ENCODE measurements at places on chromosomes 11 and 22.

GRCh38 chr22:44378380-44378779, 65.6 kb upstream of the SHISAL1 start:
- no peak for DNase-seq

DNA sequence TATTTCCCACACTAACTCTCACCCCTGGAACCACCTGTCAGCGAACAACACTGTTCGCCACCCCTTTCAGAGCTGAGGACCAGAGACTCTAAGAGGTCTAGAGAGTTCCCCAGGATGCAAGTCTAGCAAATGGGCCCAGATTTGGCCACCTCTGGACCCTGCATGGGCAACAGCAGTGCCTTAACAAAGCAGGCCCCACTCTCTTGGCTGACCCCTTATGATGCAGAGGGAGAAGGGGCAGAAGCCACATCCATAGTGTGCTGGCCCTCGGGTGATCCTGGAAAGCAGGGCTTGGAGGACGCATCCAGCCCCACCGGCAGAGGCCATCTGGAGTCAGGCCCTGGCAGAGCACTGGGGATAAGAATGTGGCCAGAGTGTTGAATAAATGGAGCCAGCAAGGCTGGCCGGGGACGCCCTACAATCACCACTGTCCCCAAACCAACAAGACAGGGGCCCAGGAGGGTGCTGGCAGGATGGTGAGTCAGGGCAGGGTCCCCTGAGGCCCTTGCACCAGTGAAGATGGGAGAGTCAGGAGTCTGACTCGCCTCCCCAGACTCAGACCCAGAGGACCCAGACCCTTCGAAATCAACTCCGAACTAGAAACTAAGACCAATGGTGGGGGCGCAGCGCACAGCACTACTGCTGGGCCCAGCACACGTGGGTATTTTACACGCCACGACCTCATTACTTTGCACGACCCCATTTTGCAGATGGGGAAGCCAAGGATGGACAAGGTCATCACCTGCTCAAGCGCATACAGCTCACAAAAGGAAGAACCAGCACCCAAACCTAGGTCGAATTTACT, 6.5 kb downstream of the CSNK1E start:
- no peak for DNase-seq

DNA sequence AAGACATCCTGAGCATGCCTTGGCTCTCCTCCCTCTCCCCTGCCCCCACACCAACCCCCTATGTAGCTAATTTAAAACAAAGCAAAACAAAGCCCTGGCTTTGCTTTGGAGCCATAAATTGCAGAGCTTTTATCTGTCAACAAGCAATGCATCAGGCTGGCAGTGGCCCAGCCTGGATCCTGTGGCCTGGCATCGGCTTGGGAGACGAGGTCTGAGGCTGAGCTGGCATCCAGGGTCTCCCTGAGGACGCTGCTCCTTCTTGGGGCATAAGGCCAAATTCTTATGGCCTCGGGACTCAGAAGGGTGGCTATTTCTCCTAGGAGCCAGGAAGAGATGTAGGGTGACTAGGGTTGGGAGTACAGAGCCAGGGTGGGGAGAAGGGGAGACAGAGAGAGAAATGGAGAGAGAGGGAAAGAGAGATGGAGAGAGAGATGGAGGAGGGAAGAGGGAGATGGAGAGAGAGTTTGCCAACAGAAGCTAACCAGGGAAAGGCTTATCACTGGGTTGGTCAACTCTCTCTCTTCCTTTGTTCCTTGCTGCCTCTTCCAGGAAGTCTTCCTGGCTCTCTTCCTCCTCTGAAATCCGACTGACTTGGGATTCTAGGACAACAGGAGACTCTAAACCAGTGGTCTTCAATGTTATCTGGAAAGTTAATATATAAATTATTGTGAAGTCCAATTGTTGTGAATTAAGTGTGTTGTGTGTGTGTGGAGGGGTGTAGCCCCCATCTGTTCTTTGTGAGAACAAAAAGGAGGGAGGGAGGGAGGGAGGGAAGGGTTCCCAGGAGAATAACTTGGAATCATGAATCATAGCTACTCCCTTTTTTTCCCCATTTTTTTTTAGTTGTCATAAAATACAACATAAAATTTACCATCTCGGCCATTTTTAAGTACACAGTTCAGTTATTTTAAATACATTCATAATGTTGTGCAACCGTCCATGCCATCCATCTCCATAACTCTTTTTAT, 29.1 kb downstream of the TSPAN18 start:
- no peak for DNase-seq

DNA sequence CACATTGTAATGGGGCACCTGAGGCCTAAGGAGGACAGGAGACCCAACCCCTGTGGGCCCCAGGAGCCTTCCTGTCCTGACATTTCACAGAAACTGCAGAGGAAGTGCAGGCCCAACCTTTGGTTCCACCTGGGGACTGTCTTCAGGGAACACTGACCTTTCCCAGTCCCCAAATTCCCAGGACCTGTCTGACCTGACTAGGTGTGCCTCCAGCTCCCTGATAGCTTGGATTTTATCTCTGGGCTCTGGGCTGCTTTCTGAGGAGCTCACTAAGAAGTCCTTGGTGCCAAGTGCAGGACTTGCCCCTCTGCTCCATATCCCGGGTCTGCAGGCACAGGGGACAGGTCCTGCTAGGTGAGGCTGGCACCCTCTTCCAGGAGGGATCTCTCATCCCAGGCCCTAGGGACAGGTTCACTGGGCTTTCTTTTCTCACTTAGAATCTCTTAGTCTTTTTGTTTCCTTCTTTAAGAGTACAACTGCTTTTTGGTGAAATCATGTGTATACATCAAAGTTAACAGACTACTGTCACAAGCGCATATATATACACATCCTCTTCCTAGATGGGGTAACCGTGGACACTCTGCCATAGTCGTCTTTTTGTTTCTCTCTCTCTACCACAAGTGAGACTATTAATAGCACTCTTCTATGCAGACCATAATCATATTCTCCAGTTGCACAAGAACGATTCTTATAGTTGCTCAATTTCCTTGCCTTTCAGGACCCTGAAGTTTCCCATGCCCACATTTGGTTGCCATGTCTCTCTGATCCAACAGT, 72.0 kb upstream of the IGLL5 start:
- peak; percentile 38 for DNase-seq

GRCh38 chr22:45468872-45469271, 33.8 kb upstream of the FBLN1 start:
- no peak for DNase-seq

- DNase-seq: no peak
Observed at GRCh38 chr22:49582181-49582580, 245.5 kb downstream of the BRD1 start.

- peak; percentile 64 for DNase-seq
Observed at GRCh38 chr11:64916040-64916774, 802 bp downstream of the ATG2A start.

DNA sequence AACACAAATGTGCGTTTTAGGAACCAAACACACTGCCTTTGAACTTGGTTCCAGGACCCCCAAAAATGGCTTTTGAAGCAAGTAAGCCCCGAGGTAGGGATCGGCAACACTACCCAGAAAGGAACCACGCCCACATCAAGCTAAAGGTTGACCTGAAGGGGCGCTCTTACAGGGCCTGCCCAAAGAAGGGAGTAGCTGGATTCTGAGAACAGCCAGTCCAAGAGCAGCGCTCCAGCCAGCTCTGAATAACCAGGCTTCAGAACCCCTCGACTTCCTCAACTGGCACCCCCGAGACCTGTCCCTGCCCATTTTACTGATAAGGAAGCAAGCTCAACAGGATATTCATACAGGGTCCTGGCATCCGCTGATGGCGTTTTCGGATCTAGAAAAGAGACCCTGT, 18.9 kb upstream of the MOB2 start:
- no peak for DNase-seq

GRCh38 chr22:40407831-40408717, 37.7 kb downstream of the SGSM3 start:
- DNase-seq: no peak

DNA sequence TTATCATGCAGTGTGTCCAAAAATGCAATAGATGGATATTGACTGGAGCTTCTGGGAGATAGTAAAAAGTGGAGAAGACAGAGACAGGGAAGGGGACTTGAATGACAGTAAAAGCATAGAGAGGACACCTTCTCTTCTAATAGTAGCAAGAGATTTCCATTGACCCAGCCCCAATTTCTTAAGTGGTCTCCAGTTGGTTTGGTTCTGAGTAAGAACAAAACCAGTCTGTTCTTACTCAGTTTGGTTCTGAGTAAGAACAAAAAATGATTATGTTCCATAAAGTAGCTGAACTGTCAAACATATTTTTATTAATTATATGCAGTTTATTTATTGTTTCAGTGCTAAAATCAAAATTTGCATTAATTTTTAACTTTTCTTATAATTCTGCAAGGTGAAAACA, 316.8 kb upstream of the MPPED2 start:
- DNase-seq: no peak

DNA sequence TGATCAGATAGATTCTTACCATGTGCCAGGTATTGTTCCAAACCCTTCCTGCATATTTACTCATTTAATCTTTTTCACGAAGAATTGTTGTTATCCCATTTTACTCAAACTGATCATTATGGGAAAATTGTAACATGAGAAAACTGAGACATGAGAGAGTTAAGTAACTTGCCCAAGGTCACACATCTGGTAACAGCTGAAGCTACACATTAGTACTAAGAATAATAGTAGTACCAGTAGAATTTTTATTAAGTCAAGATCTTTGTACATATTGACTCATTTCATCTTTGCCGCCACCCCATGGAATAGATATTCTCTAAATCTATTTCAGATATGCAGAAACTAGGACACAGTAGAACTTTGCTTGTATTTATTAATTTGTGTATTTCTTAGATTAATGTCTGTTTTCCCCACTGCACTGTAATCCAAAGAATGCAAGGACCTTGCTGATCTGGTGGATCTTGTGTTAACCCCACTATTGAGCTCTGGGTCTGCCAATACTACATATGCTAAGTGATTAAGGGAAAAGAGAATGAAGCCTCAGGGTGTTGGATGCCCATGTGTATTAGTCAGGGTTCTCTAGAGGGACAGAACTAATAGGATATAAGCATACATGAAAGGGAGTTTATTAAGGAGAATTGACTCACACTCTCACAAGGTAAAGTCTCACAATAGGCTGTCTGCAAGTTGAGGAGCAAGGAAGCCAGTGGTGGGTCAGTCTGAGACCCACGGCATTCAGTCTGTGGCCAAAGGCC, 72.8 kb downstream of the PARVA start:
- DNase-seq: no peak

DNA sequence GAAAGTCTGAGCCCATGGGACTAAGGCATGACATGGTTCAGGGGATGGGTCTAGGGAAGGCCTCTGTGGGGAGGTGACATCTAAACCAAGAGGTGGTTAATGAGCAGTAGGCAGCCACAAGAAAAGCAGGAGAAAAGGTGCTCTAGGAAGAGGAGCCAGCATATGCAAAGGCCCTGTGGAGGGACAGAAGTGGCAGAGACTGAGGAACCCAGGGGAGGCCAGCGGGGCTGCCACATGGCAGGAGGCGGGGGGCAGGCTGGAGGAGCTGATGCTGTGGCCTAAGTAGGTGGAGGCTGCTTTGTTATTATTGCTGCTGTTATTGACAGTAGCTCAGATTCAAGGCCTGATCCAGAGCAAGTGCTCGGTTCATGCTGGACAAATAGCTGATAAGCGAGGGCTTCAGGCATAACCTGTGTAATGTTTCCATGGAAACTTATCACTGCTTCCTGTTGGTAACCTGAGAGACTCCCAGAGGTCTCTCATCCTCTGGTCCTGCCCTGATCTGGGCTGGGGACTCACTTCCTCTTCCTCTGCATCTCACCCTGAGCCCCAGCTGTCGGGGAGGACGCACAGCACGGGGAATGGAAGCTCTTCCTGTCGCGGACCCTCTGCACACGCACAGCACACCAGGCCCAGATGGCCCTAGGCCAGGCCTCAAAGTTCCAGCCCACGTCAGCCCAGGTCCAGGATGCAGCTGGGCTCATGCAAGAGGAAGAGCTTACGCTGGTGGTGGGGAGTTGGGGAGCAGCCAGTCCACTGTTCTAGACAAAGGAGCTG, 75.2 kb upstream of the TP53I11 start:
- DNase-seq: peak; percentile 30

DNA sequence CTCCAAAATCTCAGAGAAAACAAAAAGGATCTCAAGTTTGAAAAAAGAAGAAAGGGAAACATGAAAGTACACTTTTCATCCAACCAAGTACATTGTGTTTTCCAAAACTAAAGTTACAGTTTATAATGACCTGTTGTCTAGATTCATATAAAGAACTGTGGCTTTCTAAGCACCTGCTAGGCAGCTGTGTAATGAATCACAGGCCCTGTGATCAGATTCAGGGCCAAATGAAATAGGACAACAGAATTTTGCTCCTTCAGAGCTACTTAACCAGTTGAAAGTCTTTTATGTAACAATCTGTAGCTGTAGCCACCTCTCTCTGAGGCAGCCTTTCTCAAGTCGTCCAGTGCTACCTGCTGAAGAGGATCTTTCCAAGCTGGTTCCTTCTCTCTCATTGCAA, 960.0 kb upstream of the RAG2 start:
- DNase-seq: no peak
